GM04504 (cell line): ENCODE measurements at places on chromosomes 5 and 9.

DNA sequence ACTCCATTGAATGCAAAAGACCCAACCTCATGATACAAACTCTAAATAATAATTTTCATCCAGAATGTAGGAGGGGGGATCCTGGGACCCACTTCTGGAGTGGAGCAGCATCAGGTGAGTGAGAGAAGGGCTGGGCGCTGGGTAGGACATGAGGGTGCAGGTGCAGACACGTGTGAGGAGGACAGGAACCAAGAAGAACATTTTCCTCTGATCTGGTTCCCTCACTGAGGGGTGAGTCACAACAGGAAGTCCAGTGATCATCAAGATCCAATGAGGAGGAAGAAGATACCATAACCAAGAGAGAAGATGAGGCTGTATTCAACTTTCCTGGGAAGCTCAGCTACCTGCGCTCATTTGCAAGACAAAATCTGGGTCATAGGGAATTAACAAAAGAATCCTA, 57.4 kb downstream of the SFXN1 start:
- DNase-seq = no peak

GRCh38 chr5:157602505-157602904, 26.9 kb upstream of the ADAM19 start:
- no peak for DNase-seq

DNA sequence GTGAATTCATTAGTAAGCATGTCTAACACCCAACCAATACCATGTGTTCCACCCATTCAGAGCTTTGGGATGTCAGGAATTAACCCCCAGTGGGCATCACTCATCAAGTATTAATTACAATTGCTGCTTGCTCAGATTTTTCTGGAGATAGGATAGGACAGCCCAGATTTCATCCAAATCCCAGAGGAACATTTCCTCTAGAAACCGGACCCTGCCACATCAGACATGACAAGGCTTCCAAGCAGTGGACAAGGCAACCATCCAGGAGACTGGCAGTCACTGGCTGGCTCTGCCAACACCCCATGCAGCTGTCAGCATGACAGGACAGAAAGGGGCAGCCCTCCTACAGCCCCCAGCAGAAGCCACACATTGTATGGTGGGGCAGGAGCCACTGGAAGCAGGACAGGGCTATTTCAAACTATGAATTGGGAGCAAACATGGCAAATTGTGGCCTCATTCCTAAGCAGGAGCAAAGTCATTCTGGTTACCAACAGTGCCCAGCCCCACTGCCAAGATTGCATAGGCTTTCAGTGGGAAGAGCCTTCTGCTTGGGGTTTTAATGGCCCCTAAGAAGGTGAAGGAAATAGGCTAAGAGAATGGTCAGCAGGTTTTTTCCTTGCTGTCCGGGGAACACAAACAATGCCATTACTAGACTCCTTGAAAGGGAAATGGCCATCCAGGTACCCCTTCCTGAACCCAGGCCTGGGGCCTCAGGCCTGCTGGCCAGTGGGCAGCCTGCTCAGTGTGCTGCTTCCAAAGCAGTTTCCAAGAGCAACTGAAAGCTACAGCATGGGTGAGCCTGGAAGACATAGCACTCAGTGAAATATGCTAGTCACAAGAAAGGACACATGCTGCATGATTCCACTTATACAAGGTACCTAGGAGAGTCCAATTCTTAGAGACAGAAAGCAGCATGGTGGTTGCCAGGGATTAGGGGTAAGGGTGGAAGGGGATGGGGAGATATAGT, 294.7 kb upstream of the SLC30A5 start:
- DNase-seq = no peak

DNA sequence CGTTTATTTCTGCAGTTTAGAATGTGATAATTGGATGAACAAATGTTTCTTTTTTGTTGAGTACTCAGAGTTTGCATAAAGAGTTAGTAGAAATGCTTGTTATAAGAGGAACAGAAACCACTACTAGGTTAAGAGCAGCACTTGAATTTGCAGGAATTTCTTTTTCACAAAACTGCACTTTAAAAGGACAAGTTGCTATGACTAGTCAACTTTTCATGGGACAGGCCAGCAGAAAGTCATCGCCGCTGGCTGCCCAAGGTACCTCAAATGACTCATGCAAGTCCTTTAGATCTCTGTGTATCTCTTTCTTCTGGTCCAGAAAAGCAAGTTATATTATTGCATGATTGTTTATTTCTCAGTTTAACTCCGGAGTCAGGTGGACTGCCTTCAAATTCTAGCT, 97.3 kb upstream of the HMHB1 start:
- DNase-seq = no peak

- DNase-seq = no peak
These were observed 131.6 kb downstream of the TLR4 start for GRCh38 chr9:117835798-117836197.
